ENCODE measurements at places on chromosomes 7 and 10. TPM values are rescaled to one million over a fixed set of nuclear protein-coding genes. Genes with fewer than 3 reads are reported as not detected.

Gene DNAJC30
- 1.7 TPM for total RNA-seq

Gene FKBP9
- 146 TPM for total RNA-seq

Gene ZNF467
- not detected for total RNA-seq

Gene ADIRF
- total RNA-seq: 2.3 TPM

Gene RARRES2
- not detected for total RNA-seq

Gene BAMBI
- total RNA-seq: 19.4 TPM

Gene TFAM
- total RNA-seq: 16.7 TPM

Gene DKK1
- total RNA-seq: 74.7 TPM

Gene POU6F2
- total RNA-seq: not detected

Gene KIAA1549
- total RNA-seq: 1.3 TPM

Gene RPEL1
- total RNA-seq: under 0.01 TPM

Gene TASOR2
- 53.6 TPM for total RNA-seq

Gene CDHR1
- total RNA-seq: not detected

Gene LYZL1
- not detected for total RNA-seq

All from IMR-90 (cell line).